Activated naive CD8-positive, alpha-beta T cell treated with anti-CD3 and anti-CD28 coated beads for 36 hours (primary cell): ENCODE measurements at places on chromosomes 13 and 19. TPM values are rescaled to one million over a fixed set of nuclear protein-coding genes. Genes with fewer than 3 reads are reported as not detected.

- peaks cover 35% of the 10 kb centered on the region for H3K36me3 ChIP-seq
- peak overlapping the region; percentile 54 for H3K27ac ChIP-seq
- H3K4me3 ChIP-seq, result no peak overlapping the region
- H3K27me3 ChIP-seq, result no peaks in the 10 kb centered on the region
Observed at GRCh38 chr19:2274931-2275535, 6.9 kb downstream of the PEAK3 start.

- no peak overlapping the region for H3K27ac ChIP-seq
- no peaks in the 10 kb centered on the region for H3K36me3 ChIP-seq
- DNase-seq, result no peak
Observed at GRCh38 chr19:28067882-28068281, 1145.1 kb downstream of the UQCRFS1 start.

The NDUFB7 gene
- 128 TPM for total RNA-seq

The LINGO3 gene
- not detected for total RNA-seq

The ZFP82 gene
- total RNA-seq, result 5.2 TPM

The HSD17B14 gene
- 0.66 TPM for total RNA-seq

The FGF21 gene
- total RNA-seq, result not detected
